ENCODE measurements at places on chromosomes 7 and 10.

DNA sequence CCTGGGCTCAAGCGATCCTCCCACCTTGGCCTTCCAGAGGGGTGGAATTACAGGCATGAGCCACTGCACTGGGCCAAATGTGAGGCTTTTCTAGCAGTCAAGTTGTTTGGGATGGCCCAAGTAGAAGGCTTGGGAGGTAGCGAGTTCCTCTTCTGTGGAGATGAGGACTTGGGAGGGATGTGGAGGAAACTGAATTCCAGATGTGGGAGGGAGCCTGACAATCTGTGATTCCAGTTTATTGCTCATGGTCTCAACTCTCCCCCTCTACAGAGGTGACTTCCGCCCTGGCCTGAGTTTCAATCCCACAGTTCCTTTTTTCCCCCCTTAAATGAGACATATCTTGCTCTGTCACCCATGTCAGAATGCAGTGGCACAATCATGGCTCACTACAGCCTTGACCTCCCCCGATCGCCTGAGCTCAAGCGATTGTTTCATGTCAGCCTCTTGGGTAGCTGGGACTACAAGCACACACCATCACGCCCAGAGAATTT lies 3.4 kb downstream of the STYXL1 start:
- no peak for DNase-seq

DNA sequence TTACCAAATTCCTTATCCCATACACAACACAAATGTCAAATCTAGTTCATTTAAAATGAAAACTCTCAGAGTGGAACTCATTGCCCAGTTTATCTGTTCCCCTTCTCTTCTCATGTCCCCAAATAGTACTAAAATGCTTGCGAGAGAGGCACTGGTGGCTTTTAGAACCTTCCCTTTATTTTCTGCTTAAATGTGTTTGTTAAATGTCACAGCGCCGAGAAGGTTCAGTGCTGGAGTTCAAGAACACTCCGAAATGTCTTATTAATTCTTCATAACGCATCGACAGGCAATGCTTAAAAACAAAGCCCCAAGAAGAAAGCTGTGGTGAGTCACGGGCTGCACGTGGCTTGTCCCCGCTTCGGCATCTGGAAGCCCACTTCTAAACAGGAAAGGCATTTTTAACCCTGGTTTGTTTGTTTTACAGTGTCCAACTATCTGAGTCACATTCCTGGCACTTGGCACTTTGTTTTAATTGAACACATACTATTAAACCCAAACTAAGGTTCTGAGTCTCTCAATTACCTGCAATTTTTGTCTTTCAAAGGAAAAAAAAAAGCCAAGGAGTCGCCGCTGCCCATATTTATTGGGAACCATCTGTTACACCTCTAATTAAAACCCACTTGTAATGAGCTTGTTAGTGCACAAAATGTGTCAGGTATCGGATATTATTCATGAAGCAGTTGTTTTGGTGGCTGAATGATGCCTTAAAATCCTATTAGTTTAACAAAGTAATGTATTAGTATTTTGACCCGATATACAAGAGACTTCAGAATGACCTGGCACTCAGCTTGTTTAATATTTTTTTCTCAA lies 49.9 kb upstream of the MGMT start:
- no peak for DNase-seq

DNA sequence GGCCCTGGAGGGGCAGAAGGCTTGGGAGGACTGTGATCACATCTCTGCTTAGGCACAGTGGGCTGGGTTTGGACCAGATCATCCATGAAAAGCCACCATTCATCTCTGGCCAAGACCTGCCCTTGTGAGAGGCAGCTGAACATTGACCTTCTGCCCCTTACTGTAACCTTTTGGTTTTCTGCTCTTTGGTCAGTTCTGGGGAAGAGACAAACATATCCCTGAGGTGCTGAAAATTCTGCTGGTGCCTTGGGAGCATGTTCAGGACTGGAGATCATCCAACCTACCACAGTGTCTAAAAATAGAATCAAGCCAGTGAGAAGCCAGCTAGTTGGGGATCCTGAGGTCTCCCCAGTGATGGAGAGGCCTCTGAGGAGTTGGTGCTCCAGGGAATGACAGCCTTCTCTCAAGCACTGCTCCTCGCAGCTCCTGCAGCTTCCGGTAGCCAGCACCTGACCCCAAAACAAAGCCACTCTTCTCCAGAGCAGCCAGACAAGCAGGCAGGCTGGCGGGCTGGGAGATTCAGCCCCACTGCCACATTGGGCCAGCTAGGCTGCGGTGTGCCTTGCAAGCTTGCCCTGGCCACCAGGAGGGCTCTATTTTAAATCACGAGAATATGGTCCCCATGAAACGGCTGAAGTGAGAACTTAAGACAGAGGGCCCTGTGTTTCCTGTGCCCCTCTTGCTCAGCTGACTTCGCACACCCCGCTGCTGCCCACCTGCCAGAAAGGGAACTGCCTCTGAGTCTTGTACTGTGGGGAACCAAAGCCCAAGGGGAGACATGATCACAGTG lies 37.8 kb upstream of the UBE2H start:
- no peak for DNase-seq

DNA sequence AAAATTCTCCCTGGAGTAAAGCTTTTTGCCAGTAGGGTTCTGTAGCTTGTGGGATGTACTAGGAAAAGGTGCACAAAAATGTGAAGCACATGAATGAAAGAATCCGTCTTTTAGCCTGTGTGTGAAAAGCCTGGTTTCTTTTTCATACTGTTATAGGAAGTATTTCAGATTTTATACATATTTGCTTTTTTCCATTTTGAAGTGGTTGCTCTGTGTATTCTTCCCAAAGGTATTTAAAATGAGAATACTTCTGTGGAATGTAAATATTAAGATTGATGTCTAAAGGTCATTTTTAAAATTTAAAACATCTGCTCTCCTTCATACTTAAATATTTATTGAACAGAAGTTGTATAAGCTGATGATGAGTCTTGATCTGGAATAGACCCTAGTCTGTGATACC lies 96.8 kb downstream of the CDK14 start:
- no peak for DNase-seq

DNA sequence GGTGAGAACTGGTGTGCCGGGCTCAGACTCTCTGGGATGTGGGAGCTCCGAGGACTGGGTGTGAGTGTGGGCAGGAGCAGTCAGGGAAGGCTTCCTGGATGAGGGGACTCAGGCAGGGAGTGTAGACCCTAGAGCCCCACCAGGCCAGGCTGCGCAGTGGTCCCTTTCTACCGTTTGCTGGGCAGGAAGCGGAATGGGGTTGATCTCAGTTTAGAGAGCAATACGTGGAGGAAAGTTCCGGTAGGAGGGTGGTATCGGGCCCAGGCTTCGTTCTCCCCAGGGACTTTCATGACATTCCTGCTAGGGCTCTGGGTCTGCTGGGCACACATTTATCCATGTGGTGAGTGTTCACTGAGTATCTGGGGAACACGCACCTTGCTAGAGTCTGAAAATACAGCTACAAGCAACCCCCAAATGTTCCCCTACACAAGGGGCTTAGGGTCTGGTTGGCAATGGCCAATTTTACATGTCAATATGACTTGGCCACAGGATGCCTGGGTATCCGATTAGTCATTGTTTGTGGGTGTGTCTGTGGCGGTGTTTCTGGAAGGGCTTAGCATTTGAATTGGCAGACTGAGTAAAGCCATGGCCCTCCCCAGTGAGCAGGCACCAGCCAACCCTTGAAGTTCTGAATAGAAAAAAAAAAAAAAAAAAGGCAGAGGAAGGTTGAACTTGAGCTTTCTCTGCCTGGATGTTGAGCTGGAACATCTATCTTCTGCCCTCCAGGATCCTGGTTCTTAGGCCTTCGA lies 20.8 kb downstream of the GHRHR start:
- DNase-seq, result peak; percentile 26

GRCh38 chr10:23375366-23375765 lies 30.8 kb upstream of the C10orf67 start:
- no peak for DNase-seq

DNA sequence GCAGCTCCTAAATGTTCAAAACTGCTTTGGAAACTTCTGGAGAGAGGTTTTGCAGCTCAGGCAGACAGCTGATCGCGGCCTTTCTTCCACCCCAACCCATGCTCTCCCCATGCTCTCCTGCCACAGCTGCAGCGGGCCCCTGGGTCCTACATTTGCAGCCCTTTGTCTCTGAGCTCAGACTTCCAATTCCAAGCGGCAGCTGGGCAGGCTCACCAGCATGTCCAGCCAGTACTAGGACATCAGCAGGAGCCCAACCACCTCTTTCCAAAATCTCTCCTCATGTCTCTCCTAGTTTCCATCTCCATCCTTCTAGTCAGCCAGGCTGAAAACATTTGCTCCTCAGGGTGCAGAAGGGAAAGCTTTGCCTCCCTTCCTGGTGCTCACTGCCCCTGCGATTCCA lies 6.0 kb downstream of the LEP start:
- DNase-seq, result no peak

DNA sequence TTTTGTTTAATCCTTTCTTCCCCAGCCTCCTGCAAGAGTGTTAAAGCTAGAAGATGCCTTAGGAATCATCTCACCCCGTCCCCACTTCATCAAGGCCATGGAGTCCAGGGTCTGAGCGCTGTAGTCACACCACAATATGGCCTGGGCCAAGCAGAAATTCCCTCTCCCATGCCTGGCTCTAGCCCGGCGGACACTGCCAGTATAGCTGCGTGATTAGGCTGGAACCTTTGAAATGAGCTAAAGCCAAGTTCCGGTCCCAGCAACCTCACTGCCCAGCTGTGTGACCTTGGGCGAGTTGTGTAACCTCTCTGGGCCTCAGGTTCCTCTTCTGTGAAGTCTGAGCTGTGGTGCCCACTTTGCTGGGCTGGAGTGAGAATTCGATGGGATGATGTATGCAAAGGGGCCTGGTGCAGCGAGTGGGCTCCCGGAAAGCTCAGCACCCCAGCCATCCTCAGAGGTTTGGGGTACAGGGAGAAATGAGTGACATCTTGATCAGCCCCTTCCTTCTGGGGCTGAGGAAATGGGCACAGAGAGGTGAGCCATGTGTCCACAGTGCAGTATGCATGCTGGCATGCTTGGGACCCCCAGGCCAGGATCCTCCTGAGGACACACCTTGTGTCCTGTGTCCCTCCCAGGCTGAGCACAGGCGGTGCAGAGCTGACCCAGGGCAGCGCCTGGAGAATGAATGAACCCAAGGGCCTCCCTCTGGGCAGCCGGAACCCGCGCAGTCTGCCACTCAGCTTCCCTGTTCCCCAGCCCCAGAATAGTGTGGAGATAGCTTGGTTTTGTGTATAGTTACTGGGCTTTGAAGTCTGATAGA lies 118.6 kb downstream of the ZMIZ1 start:
- DNase-seq, result no peak

- no peak for DNase-seq
Measured at GRCh38 chr7:12643001-12643643, 44.3 kb upstream of the ARL4A start.

GRCh38 chr10:49296836-49297235 lies 2.1 kb upstream of the C10orf71 start:
- no peak for DNase-seq

GRCh38 chr7:129471402-129471827 lies 30.9 kb upstream of the SMKR1 start:
- no peak for DNase-seq

DNA sequence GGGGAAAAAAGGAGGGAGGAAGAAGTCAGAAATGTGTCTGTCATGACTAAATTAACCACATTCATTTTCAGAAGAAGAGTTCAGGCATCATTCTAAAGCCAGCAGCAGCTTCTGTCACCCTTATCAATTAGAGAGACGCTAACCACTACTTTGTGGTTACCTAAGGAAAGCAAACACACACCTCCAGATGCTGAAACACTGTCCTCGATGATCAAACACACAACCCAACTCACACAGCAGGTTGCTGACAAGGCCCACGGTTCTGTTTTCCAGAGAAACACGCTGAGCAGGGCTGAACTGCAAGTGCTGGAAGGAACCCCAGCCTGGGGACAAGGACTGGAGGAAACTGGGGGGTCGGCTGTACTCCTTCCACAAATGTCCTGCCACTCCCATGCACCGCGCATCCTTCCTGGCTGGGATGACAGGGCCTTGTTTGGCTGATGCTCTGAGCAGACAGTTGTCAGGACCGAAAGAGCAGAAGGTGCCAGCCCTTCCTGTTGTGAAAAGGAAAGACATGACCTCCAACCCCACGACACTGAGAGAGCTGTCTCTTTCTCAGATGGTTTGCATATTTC lies 36.6 kb downstream of the PRKCQ start:
- DNase-seq, result no peak

DNA sequence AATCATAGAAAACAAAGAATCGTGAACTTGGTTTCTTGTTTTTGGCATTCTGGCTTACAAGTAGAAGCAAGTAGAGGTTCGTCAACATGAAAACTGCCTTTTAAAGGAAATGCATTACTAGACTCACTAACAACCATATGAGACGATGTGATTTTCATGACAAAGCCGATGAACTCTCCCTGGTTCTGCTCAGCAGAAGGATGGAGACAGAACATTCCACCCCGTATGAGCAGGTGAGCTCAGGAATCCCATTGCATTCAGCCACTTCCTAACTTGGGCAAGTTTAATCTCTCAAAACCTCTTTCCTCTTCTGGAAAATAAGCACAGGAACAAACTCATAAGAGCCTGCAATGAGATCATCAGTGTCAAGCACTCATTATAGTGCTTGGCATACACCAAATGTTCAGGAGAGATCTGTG lies 57.4 kb upstream of the SVIL start:
- DNase-seq, result no peak

GRCh38 chr7:109049366-109049765 lies 479.7 kb downstream of the DNAJB9 start:
- DNase-seq, result no peak

- no peak for DNase-seq
Measured at GRCh38 chr7:39509912-39510311, 56.3 kb upstream of the YAE1 start.

DNA sequence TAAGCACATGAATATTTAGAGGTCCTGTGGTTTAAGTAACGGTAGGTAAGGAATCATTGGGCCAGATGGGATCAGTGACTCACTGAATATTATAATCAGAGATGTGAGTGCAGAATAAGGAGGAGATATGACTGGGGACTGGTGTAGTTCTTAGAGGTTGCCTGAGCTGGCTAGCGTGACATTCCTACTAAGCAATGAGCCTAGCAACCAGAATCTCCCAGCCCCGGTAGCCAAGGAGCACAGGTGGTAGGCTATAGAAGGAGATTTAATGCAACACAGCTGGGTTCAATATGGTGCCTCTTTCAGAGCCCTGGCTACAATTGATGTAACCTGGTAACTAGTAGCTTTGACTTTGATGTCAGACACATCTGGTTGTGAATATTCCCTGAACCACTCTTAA lies 641.6 kb downstream of the AUTS2 start:
- no peak for DNase-seq

GRCh38 chr7:139481364-139481763 lies 2.1 kb downstream of the KLRG2 start:
- no peak for DNase-seq

DNA sequence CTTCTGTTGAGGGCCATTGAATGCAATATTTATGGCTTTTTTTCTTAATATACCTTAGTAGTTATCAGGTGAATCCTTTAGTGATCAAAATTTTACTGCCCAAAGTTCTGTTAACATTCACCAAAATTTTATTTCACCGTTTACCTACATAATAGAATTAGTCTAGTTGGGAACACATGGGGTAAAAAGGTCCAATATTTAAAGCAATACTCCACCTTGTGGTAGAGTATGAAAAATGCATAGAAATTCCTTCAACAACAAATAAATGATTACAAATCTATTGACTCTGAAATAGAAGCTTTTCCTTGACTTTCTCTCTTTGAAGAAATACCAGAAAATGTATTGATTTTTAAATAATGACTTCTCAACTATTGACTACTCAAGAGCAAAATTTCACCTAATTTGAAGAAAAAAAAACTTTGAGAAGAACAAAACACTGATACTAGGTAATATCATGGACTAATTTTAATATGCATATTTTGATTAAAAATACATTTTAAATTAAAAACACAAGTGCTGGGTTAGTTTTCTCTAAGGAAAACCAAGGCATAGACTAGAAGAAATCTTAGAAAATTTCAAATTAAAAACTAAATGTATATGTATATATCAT lies 43.3 kb downstream of the POLR1F start:
- no peak for DNase-seq
